ENCODE measurements at places on chromosomes 11 and 22.

DNA sequence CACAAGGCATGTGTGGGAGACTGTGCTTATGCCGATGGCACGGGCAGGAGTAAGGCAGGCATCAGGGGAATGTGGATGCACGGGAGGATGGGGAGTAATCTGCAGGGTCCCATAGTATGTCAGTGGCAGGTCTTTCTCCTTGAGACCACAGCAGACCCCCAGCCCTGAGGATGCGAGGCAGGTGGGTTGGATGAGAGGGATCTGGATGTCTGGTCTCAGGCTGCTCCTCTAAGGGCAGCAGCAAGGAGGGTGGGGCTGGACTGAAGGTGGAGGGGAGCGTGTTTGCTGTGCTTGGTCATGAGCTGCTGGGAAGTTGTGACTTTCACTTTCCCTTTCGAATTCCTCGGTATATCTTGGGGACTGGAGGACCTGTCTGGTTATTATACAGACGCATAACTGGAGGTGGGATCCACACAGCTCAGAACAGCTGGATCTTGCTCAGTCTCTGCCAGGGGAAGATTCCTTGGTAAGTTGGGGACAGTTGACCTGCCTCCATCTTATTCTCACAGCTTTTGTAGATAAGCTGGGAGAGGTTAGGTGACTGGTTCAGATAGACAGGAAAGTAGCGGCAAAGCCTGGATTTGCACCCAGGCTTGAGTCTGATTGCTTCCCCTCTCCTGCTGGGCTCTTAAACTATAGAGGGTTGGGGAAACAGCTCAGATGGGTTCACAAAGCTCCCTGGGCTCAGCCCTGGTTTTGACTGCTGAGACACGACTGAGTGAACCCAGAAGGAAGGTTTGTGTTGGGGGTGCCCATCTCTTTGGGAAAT lies at the start of gene APOL1:
TSS of gene APOL1 (plus strand) at position 380 of the 769 bp plus-strand sequence. CDS start 1,823 bp downstream, outside the sequence.
- no peak for DNase-seq

GRCh38 chr22:41885516-41885915 lies 29.4 kb downstream of the SHISA8 start:
- DNase-seq = no peak

GRCh38 chr22:36160499-36160942 lies at the start of gene APOL3:
APOL3 (minus strand) TSS chr22:36160755; CDS start chr22:36149055, 11,700 bp downstream.
- no peak for DNase-seq

- DNase-seq = no peak
Observed at GRCh38 chr11:126214441-126214840, 2.9 kb downstream of the FAM118B start.

- no peak for DNase-seq
Observed at GRCh38 chr11:36009473-36009872, 65.6 kb downstream of the LDLRAD3 start.

Measured in keratinocyte (primary cell).